Urinary bladder (tissue), 4 donors: ENCODE measurements at places on chromosomes 12 and 14. TPM values are rescaled to one million over a fixed set of nuclear protein-coding genes. Genes with fewer than 3 reads are reported as not detected.

Gene KLRD1
- total RNA-seq = 1.0 TPM

Gene RTN1
- 13.9 TPM for total RNA-seq

Gene KRT8
- total RNA-seq = 96.2 TPM

Gene MAX
- 37.3 TPM for total RNA-seq

GRCh38 chr14:26255213-26255612 is 342.6 kb downstream of the NOVA1 start:
- DNase-seq = peak; percentile 10

- no peak for DNase-seq
These were observed 9.3 kb upstream of the ITGA5 start for GRCh38 chr12:54428050-54429013.

DNA sequence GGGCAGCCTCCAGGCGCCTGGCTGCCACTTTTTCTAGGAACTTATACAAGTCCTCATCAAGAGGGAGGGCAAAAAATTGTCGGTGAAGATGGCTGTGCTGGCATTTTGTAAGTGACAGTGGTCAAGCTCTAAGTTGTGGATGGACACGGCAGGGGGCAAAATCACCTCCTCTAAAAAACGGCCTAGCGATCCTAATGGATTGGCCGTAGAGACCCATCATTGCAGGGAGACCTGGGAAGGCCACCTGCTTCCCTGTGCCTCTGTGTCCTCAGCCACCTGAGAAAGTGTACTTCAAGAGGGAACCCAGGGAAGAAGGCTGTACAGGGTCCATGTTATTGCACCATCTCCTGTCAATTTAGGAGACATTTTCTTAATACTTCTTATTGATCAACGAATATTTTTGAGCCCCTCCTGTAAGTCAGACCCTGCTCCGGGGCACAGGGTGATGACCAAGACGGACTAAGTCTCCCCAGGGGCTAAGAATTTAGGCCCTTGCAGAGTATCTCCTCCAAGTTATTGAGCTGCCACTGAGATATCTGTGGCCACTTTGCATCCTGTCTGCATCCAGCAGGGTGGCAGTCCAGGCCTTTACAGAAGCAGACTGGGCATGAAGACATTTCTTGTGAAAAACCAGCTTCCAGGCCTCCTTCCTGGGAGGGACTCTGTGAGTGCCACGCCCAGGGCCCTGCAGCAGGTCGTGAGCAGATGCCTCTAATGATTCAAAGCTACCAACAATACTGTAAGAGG is 40.5 kb downstream of the PSMA6 start:
- DNase-seq = no peak

- peak; percentile 10 for DNase-seq
These were observed 25.6 kb downstream of the RAP1B start for GRCh38 chr12:68636268-68636667.

GRCh38 chr12:51970904-51971646 is 19.6 kb downstream of the ACVR1B start:
- DNase-seq = no peak

DNA sequence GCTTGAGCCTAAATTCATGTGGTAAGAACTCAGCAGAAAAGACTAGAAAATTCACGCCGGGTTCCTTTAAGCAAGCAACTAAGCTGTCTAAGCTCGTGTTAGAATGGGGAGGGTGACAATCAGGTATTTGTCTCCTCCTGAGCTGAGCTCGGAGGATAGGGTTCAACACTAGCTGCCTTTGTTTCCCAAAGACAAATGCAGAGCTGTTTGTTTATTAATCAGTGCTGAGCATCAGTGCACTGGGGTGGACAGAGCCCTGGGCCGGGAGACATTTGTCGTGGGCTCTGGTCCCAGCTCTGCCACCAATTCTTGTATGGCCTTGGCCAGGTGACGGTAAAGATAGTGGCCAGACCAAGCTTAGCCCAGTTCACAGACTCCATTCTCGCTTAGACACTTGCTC is 43.7 kb downstream of the DEGS2 start:
- DNase-seq = no peak

GRCh38 chr14:55704654-55705053 is 124.6 kb downstream of the KTN1 start:
- no peak for DNase-seq

- DNase-seq = no peak
These were observed 157.6 kb downstream of the DPF3 start for GRCh38 chr14:72736308-72736707.

GRCh38 chr12:7144414-7145120 is 14.4 kb downstream of the CLSTN3 start:
- no peak for DNase-seq

DNA sequence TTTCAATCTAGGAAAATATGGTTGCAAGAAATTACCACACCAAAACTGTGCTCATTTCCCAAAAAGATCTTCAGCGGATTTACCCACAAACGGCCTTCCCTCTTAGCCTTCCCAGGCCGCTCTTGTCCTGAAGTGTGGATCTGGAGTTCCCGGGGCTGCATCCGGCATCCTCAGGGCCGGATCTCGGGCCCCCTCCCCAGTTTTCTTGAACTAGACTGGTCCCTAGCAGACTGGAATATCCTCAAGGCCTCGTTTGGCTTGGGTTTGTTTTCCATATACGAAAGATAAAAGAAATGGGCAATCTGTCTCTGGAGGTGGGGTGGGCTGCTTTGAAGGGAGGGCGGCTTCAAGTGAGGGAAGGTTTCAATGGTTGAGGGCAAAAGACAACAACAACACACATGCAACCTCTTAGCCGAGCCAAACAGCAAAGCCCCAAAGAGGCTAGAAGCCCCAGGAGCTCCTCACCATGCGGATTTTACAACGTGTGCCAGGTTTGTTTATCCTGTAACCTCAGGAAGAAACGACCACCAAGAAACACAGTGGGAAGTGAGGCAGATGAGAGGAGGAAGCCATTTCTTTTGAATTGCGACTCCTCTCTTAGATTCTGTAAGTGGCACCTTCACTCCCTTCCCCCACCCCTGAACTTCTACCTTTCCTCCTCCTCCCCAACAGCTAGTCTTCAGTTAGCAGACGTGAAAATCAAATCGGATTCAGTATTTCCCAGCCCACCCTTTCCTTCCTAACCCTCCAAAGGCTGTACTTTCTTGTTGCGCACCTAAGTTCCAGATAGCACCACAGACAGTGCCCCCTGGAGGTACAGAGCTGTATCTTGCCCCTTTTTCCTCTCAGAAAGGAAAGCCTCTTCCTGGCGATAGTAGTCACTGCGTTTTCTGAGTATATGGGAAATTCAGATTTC is 2.6 kb downstream of the MYF6 start:
- no peak for DNase-seq

- DNase-seq = no peak
These were observed 1373.7 kb downstream of the LRFN5 start for GRCh38 chr14:42980419-42980818.
